CD4-positive, alpha-beta T cell treated with Interleukin-4 for 4 hours (primary cell): ENCODE measurements at places on chromosomes 5 and 9.

DNA sequence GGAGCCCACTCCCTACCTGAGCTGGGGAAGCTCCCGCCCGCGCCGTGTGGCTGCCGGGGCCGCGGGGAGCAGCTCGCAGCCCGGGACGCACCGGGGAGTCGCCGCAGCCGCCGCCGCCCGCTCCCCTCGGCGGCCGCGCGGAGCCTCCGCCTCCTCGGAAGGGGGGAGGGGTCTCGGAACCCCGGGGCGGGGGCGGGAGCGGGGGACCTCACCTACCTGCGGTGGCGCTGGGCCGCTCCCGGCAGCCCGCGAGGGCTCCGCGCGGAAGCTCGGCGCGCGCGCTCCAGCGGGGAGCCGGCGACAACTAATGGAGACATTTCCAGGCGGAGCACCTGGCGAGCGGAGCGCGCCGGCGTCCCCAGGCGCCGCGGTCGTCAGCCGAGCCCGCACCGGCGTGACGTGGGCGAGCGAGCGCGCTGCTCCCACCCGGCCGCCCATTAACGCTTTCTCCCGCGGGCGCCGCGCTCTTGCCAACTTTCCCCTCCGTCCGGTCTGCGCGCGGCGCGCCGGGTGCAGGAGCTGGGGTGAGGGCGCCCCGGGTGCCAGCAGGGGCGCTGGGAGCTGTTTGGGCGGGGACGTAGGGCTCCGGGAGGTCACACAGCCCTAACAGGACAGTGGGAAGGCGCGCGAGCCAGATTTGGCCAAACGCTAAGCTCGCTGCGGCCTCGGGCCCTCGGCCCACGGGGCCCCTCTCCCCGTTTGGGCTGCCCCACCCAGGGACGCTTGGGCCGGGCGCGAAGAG is 4.3 kb upstream of the IRX4 start:
- DNase-seq: no peak

GRCh38 chr5:124948062-124948753 is 201.8 kb upstream of the ZNF608 start:
- DNase-seq: no peak

GRCh38 chr5:140381351-140381750 is 20.3 kb upstream of the ANKHD1 start:
- no peak for DNase-seq

GRCh38 chr5:123359454-123360200 is 63.6 kb downstream of the CEP120 start:
- no peak for DNase-seq

DNA sequence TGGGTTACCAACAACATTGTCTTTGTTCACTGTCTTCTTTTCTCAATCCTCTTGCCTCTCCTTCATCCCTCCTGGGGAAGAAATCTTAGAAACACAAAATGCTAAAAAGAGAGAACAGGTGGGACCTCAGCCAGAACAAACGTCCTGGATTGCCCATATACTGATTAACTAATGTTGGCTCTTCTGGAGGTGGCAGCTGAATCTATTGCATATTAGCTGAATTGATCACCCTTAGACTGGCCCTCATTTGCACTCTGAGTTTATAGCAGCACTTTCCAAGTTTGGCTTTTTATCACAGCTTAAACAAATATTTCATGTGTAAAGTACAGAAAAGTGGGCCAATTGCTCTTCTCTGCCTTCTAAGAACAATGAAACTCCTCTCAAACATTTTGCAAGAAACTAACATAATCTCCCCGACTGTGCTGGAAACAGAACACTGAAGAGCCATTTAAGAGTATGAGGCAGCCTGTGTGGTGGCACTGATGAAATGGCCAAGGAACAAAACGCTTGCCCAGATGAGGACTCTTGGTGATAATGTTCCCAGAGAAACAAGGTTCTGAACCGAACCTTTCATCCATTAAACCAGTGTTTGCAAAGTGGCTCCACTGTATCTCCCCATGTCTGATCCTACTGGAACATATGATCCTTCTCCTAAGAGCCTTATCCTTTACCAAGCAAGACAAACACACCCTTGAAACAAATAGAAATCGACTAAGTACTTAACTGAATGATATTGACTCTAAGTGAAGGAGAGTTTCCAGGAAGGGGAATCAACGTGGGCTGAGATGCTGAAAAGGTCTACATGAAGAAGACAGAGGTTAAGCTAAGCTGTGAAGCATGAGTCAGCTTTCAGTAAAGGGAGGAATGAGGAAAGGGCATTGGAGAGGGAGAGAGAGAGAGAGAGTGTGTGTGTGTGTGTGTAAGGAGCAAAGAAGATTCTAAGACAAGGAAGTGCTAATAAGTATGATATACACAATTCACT is 83.2 kb upstream of the LIFR start:
- DNase-seq: no peak

DNA sequence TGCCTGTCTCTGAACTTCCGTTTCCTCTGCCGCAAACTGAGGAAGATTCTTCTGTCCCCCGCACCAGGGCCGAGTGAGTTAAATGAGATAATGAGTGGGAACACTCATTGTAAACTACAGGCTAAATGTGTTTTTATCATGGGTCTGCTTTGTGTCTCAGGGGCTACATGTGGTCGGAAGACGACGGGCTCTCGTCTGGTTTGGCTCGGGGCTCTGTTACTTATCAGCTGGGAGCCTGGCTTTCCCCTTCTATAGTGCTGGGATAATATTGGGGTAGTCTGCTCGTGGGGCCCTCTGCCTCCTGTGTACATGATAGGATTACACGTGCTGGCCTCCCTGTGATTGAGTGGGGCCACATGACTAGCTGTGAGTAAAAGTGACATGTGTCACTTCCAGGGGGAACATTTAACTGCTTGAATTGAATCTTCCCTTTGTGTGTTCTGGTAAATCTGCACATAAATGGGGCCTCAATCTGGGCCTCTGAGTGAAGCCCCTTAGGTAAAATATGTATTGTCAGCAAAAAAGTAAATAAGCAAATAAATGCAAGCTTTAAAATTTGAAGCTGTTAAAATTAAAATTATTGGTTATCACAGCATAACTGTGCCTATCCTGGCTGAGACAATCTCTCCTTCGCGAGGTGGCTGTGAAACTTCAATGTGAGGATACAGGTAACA is 86.9 kb upstream of the SH3PXD2B start:
- DNase-seq: no peak

DNA sequence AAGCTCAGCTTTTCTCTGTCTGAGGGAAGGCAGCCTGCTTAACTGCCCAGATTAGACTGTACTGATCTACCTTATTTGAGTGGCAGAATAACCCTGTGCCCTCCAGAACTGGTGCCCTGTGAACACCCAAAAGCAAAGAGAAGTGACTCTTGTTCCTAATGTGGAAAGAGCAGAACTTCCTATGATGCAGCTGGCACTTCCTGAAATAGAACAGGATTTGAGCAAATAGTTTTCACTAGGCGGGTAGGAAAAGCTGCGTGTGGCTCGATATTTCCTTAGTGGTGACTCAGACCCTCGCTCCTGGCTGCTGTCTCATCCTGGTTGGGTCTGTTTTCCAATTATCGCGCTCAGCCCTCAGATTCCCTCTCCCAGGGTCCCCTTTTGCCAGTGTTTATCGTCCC is 89.9 kb downstream of the SH3TC2 start:
- DNase-seq: no peak

DNA sequence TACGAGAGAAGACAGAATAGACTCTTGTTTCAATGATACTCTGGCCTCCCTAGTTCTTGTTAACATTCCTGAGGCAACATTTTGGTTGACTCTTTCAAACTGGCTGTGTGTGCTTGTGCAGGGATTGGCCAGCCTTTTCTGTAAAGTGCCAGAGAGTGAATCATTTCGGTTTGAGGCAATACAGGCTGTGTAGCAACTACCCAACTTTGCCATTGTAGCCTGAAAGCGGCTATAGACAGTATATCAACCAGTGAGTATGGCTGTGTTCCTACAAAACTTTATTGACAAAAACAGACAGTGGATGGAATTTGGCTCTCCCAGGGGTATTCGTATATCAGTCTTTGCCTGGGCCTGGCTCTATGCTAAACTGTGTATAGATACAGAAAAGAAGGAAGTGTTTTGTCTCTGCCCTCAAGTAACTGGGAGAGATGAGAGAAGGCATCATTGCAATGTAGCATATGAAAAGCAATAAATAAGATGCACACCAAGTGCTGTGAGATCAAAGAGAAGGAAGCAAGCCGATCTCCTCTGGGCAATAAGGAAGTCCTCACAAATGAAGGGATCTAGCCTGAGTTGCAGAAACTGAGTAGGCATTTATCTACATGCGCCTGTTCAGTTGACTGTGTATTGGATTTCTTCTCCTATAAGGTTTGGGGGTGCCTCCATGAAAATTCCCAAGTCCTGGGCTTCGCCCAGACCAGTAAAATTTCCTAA is 568.0 kb upstream of the KLF4 start:
- no peak for DNase-seq

DNA sequence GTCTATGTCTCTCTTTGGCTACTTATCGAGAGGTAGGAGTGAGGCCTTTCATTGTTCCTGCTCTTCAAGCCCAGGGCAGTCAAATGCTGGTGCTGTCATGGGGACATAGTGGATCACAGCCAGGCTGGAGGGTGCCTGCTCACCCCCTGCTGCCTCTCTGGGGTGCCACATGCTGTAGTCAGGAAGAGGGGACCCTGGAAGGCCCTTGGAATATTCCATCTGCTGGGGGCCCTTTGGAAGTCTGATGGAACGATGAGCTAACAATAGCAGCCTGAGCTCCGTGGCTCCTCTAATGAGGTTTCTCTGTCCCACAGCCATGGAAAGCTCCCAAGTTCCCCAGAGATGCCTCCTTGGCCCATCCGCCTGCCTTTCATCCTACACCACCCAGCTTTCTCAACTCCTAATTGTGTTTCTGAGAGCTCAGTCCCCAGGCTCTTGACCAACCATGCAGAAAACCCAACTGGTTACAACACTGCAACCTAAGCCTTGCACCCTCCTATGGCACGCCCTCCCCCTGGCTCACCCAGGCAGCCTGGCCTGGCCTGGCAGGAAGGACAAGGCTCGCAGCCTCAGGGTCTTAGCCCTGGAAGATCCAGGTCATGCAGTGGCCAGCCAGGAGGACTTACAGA is 91.7 kb downstream of the NRG2 start:
- DNase-seq: no peak

DNA sequence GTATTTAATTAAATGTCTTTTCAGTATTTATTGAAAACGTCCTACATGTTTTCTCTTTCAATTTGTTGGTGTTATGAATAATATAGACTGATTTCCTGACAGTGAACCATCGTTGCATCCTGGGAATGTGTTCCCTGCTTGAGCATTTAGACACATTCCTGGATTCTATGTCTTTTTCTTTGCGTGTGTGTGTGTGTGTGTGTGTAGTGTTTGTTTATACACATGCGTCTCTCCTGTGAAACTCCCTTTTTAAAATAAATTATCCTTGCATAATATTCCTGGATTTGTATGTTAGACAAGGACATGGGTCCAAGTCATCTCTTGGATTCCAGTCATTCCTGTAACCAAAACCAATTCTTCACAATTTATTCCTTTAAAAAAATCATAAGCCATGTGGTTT is 153.4 kb downstream of the HSPA4 start:
- no peak for DNase-seq

GRCh38 chr9:110069326-110070248 is 138.4 kb downstream of the C9orf152 start:
- no peak for DNase-seq

GRCh38 chr5:132479111-132479951 is 11.2 kb downstream of the IRF1 start:
- DNase-seq: no peak

GRCh38 chr9:110283751-110284150 is 27.4 kb upstream of the TXN start:
- DNase-seq: no peak

DNA sequence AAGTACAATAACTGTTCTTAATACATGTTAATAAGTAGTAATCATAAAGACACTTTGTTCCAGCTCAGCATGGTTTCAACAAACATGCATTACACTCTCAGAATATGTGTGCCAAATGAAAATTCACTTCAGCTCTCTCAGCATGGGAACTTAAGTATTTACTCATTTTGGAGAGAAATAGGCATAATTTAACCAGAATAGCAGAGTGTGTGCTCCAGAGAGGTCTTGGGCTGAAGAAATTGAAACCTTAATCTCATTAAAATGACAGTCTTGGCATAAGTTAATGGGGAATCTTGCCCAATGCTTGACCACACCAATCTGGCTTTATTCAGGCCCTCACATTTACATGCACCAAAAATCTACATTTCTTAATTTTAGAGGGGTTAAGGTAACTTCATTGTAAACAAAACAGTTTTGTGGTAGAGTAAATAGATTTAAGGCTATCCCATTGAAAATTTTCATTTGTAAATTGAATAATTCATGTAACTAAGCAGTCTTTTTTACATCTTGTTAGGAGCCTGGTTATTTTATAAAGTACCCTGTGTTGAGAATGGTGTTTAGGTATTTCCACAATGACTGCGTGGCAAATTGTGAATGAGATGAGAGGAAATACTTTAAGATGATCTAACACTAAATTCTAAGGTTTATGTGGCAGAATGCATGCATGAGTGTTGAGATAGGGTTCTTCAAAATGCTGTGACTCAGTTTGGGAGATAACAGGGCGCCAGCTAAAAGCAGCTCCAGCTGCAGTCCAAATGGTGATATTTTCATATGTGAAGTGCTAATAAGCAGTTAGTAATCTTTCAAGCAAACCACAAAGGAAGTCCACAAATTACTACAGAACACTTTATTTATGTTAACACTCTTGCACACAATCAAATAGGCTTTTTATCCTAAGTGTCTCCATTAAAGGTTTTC is 11.3 kb upstream of the LOX start:
- no peak for DNase-seq

- no peak for DNase-seq
Observed at GRCh38 chr9:114888607-114889006, 41.8 kb downstream of the TNFSF8 start.

- no peak for DNase-seq
Observed at GRCh38 chr9:112890106-112891081, at the start of gene SLC46A2. SLC46A2 (minus strand) TSS chr9:112890876; CDS start chr9:112890681, 195 bp downstream.

DNA sequence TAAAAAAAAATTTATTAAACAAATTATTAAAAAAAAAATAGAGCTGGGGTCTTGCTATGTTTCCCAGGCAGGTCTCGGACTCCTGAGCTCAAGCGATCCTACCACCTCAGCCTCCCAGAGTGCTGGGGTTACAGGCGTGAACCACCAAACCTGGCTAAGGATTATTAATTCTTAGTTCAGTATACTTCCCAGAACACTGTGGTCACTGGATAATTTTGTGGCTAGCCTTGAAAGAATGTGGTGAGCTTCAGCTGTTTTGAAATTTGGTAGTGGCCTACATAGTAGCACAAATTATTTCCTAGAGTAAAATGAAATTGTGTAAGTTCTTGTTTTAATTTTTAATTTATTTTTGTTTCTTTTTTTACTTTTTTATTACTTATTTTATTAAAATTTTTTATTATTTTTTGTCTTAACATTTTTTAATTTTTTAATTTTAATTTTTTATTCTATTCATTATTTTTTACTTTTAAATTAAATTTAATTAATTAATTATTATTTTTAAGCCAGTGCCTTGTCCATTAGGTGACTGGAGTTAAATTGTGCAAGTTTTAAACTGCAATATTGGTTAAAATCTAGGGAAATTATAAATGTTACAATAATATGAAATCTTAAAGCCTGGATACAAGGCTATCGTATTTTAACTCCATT is 23.0 kb downstream of the ARRDC3 start:
- DNase-seq: no peak

- no peak for DNase-seq
Observed at GRCh38 chr5:2213121-2213730, 330.5 kb upstream of the IRX4 start.

GRCh38 chr9:84338792-84339191 is 1.8 kb downstream of the SLC28A3 start:
- DNase-seq: no peak

- no peak for DNase-seq
Observed at GRCh38 chr5:124182133-124182532, 564.3 kb downstream of the ZNF608 start.
